Natural killer cell treated with Interleukin-12 subunit alpha and Interleukin-12 subunit beta and Interleukin-15 and Interleukin-18, amount 100 ng/mL, for 72 hours (primary cell): ENCODE measurements at places on chromosomes 5 and 9. TPM values are rescaled to one million over a fixed set of nuclear protein-coding genes. Genes with fewer than 3 reads are reported as not detected.

The CDC14B gene
- 0.45 TPM for total RNA-seq

The C5 gene
- total RNA-seq, result 1.0 TPM

The SERF1B gene
- total RNA-seq, result 19.1 TPM

GRCh38 chr5:135857630-135858311 lies 23.3 kb downstream of the SLC25A48 start:
- no peak for DNase-seq

DNA sequence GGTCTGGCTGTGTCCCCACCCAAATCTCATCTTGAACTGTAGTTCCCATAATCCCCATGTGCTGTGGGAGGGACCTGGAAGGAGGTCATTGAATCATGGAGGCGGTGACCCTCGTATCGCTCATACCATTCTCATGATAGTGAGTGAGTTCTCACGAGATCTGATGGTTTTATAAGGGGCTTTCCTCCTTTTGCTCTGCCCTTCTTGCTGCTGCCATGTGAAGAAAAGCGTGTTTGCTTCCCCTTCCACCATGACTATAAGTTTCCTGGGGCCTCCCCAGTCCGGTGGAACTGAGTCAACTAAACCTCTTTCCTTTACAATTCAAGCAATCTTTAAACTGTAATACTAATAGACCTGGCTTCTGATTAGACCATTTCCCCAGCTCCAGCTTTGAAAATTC lies 92.2 kb upstream of the SARDH start:
- DNase-seq, result no peak

DNA sequence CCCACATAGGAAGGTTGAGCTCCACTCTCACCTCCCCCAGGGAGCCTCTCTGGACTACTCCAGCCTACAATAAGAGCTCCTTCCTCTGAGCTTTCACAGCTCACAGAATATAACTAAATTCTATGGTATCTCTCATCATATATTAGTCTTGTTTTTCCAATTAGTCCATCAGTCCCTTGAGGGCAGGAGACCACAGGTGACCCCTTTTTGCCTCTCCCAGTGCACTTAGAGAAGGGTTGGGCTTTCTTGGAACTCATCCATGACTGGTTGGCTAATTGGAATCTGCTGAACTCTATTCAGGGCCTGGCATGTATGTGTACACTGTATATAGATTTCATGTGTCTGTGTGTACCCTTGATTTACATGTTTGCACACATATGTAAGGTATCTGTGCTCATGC lies 50.4 kb upstream of the ARAP3 start:
- DNase-seq, result no peak

- no peak for DNase-seq
Measured at GRCh38 chr9:90029386-90029785, 424.6 kb downstream of the GADD45G start.

DNA sequence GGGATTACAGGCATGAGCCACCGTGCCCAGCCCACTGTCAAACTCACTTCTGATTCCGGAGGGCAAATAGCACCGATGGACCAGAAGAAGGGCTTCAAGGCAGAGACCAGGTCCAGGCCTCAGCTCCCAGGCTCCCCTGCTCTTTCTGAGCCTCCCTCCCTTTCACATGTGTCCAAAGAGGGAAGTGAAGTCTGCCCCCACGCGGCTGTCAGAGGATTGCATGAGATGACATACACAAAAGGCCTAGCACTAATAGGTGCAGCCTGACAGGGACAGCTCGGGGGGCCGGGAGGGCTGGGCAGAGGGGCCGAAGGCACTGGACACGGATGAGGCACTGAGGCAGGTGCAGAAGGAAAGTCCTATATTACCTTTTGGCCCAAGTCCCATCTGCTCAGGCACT lies 16.1 kb downstream of the FBP1 start:
- no peak for DNase-seq

- no peak for DNase-seq
Measured at GRCh38 chr5:62343428-62343827, 37.4 kb downstream of the KIF2A start.

GRCh38 chr9:101229606-101230005 lies 155.2 kb downstream of the BAAT start:
- no peak for DNase-seq

DNA sequence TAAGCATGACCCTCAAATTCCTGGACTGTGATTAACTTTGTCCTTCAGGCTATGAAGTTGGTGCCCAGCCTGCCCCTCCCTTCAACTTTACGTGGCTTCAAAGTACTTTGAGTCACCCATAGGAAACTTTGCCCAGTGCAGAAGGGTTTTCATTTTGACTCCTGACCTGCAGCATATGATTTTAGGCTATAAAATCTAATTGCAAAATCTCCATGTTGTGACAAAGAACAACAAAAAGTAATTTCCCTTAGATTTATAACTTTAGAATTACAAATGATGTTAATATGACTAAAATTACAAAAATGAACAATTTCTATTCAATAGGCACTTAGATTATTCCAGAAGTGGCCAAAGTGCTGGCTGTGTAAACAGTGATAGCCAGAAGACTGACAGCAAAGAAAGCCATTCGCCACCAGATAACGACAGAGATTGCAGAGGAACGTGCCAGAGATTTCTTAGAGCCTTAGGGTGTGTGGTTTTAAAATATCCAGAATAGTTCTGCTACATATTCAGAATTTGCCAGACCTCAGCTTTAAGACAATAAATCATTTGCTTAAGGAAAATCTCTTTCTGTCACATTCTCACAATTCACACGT lies 197.4 kb downstream of the SEMA5A start:
- DNase-seq, result no peak

DNA sequence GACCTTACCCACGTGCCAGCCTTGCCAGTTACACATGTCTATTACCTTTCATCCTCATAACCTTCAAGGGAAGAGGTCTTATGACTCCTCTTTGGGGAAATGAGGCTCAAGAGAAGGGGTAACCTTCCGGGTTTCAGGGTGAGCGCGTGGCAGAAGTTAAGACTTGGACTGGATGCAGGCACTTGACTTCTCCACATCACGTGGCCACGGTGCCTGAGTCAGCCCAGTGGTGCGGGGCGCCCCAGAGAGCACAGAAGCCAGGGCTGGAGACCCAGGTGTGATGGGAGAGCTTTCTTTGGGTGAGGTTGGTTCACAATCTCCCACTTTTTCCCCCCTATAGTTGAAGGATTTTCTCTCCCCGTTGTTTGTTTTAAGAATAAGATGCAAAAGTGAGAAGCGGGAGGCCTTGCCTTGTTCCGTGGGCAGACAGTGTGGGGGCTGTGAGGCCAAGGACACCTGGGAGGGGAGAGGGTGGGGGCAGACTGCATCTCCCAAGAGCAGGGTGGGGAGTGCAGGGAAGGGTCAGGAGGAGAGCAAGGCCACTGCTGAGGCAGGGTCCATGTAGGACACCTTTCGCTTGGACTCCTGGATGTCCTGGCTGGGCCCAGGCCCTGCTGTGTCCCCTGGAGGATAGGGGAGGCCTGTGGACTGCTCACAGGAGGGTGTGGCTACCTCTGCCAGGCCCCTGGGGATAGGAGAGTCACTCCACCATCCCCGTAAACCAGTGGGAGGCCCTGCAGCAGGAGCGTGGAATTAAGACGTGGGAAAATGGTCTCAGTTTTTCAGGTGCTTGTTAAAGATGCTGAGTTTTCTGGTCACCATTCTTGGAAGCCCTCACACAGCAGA lies 90.0 kb upstream of the CTSL start:
- DNase-seq, result no peak
